ENCODE measurements at places on chromosomes 7 and 10. TPM values are rescaled to one million over a fixed set of nuclear protein-coding genes. Genes with fewer than 3 reads are reported as not detected.

- H3K4me1 ChIP-seq: no peaks in the 10 kb centered on the region
- H3K27me3 ChIP-seq: peaks cover 29% of the 10 kb centered on the region
- H3K27ac ChIP-seq: no peak overlapping the region
- no peak overlapping the region for H3K4me3 ChIP-seq
These were observed 43.9 kb downstream of the IFIT5 start for GRCh38 chr10:89458291-89458690.

- no peaks in the 10 kb centered on the region for H3K36me3 ChIP-seq
- no peaks in the 10 kb centered on the region for H3K4me1 ChIP-seq
- peak; percentile 20 for DNase-seq
These were observed 290.8 kb downstream of the NXPH1 start for GRCh38 chr7:8724080-8724718.

DNA sequence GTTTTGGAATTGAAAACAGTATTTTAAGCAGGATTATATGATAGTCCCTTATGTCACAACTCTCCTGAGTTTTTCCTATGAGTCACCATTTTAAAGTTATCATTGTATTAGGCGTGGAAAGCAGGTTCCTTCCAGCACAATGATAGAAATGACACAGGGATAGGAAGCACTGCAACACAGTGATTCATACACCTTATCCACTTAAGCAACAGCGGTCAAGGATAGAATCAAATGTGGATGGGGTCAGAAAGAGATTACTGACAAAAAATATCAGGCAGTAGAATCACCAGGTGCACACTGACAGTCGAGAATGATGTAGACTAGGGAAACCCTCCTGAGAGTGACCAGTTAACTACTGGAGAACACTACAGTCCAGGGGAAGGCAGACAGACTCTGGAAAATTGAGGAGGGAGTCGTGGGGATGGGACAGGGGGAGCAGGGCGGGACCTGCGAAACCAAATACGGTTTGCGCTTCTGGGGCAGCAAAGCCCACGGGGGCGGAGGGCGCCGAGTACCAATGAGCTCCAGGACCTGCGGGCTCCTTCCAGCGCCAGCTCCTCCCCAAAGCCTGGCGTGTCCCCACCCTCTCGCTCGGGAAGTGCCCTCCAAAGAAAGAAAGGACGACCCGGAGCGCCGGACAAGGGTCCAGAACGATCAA, 479 bp downstream of the PNPLA8 start:
- peaks cover 47% of the 10 kb centered on the region for H3K4me1 ChIP-seq
- no peaks in the 10 kb centered on the region for H3K27me3 ChIP-seq
- peaks cover 20% of the 10 kb centered on the region for H3K36me3 ChIP-seq
- H3K27ac ChIP-seq: peak overlapping the region; percentile 97
- no peak for DNase-seq

GRCh38 chr7:92253251-92253650, 7.5 kb downstream of the ANKIB1 start:
- H3K27me3 ChIP-seq: no peaks in the 10 kb centered on the region
- peaks cover 9% of the 10 kb centered on the region for H3K4me1 ChIP-seq
- no peak overlapping the region for H3K4me3 ChIP-seq
- DNase-seq: no peak
- peaks cover 33% of the 10 kb centered on the region for H3K36me3 ChIP-seq
- no peak overlapping the region for H3K27ac ChIP-seq

GRCh38 chr10:119688033-119688508, 36.9 kb downstream of the BAG3 start:
- no peak overlapping the region for H3K27ac ChIP-seq
- H3K4me1 ChIP-seq: peaks cover 25% of the 10 kb centered on the region
- H3K4me3 ChIP-seq: no peak overlapping the region
- H3K36me3 ChIP-seq: no peaks in the 10 kb centered on the region

- H3K4me3 ChIP-seq: no peak overlapping the region
- H3K27me3 ChIP-seq: no peaks in the 10 kb centered on the region
- no peak overlapping the region for H3K27ac ChIP-seq
- DNase-seq: no peak
- H3K36me3 ChIP-seq: peaks cover 6% of the 10 kb centered on the region
These were observed 153.2 kb downstream of the BTAF1 start for GRCh38 chr10:92076722-92077121.

- no peaks in the 10 kb centered on the region for H3K4me1 ChIP-seq
- H3K27ac ChIP-seq: no peak overlapping the region
- no peaks in the 10 kb centered on the region for H3K36me3 ChIP-seq
- peaks cover 7% of the 10 kb centered on the region for H3K27me3 ChIP-seq
- no peak for DNase-seq
These were observed 32.4 kb downstream of the ITIH5 start for GRCh38 chr10:7634142-7634894.

ITPRID1 gene
- total RNA-seq: not detected

SCART1 gene
- 15.3 TPM for total RNA-seq
